ENCODE measurements at places on chromosomes 2 and 18.

DNA sequence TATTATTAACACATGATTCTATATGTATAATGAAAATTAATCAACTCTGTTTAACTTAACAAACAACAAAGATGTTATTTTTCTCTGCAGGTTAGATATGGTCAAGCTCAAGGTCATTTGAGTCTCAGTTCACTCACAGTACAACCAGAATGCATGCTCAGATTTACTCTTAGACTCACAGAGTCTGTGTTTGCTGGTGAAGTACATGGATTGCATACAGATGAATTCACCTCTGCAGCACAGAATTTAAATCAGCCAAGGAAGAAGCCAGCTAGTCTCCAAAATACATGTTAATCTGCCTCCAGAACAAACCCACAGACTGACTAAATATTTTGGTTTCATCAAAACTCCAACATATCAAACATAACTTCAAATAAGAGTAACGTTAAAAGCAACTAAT, 424.5 kb downstream of the RAD51AP2 start:
- no peak for DNase-seq

GRCh38 chr2:47636596-47637264, 146.2 kb upstream of the MSH6 start:
- no peak for DNase-seq

DNA sequence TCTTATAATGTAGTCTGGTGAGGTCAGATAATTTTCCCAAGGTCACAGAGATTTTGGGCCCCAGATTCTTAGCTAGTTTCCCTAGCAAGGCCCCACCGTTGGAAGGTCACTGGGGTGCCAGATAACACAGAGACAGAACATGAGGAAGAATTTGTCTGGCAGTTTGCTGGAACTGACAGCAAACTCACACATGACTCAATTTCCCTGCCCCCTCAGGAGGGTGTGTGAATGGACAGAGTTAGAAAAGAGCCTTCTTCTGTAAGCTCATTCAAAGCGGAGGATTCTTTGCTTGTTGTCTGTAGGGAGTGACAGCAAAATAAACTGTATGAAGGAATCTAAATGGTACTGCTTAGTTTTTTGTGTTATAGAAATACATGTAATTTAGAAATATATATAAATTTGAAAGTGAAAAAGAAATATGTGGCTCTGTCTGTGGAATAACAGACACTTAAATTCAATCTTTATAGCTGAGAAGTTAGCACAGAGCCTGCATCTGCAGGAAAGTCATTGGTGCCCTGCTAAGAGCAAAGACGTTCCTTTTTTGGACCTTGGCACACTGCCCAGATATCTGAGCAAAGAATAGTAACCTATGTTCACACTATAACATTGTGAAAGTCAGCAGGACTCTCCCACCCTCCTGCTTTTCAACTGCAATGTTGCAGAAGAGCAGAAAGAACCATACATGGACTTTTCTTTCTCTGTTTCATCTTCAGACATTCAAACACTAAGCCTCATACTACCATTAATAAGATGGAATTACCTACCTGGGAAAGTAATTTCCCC, 2.1 kb downstream of the MDH1 start:
- DNase-seq = no peak

GRCh38 chr2:180938451-180938850, 42.0 kb upstream of the UBE2E3 start:
- no peak for DNase-seq

Measured in stimulated activated CD4-positive, alpha-beta T cell treated with anti-CD3 and anti-CD28 coated beads, TNF-alpha, amount 100 ng/mL, for 24 hours (primary cell).